NCI-H526 (cell line): ENCODE measurements at places on chromosomes 4 and X.

DNA sequence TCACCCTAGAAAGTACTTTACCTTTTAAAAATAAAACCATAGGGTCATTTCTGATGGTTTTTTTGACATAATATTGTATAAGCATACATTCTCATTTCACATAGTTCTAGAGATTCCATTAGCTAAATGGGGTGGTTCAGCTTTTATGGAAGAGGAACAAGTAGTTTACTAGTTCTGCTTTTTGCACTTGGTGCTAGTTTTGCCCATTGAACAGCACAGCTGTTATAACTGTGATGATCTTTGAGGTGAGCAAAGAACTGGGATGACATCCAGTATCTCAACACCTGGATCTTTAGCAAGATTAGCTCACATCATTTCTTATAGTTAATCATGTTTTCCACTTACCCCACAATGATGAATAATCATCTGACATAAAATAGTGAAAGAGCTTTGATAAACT lies 40.9 kb downstream of the MOB1B start:
- DNase-seq: no peak

DNA sequence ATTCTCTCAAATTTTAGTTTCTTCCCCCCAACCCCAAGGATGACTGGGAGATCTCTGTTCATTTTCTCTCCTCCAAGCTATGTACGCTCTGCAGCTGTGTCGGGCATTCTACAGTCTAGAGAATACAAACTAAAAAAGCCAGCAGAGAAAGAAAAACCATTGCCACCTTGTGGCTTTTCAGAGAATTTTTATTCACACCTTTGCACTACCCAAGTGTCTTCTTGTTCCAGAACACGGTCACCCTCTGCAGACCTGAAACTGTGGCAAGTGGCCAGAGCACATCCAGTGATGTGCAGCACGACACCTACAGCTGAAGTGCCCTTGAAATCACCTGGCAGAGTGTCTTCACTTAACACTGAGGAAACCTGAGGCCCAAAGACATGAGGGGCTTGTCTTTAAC lies 68.6 kb downstream of the CHST7 start:
- DNase-seq: peak; percentile 1

- no peak for DNase-seq
Observed at GRCh38 chrX:133390676-133391075, 24.6 kb downstream of the GPC4 start.

- no peak for DNase-seq
Observed at GRCh38 chr4:48409203-48409602, 67.9 kb downstream of the SLAIN2 start.

DNA sequence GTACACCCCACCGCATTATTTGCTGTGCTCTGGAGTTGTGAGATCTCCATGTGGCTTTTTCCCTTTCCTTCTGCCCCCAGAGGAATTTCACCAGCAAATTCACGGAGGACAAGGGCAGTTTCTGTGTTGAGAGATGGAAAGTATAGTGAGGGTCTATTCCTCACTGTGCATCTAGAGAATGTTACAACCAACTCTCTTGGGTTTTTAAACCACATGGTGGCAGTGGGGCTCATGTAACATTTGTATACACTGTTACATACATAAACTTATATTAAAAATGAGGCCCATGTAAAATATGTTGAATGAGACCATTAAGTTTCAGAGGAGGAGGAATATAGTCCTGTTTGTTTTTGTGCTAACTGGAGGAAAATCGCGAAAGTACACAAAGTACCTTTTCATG lies 909 bp upstream of the PRKG2 start:
- DNase-seq: no peak

- DNase-seq: no peak
Observed at GRCh38 chr4:7775396-7775795, 164.3 kb downstream of the AFAP1 start.

DNA sequence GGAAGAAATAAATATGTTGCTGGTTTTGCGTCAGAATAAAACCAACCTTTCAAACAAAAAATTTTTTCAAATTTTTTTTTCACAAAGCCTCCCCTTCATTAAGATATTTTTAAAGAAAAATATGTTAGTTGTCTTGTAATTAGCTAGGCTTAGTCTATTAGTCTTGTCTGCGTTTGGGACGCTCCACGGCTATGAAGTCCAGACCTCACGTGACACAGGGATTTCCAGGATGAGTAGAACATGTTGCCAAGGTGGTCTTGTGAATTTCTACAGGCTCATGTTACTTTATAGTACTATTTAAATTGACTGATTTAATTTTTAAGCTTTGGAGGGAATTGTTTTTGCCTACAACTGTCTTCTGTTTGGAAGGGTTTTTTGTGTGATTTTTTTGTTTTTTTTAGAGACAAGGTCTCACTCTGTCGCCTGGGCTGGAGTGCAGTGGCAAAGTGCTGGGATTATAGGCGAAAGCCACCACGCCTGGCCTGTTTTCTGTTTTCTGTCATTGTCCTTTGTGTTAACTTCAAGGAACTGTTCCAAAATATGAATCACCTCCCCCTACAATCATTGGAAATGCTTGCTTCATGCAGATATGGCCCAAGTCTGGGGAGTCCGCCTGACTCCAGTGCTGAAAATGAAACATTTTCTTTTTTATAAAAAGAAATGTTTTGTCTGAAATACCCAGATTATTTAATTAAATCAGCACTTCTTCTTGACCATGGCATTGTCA lies 26.2 kb downstream of the TMEM144 start:
- no peak for DNase-seq
